ENCODE measurements at places on chromosomes 12 and 14. TPM values are rescaled to one million over a fixed set of nuclear protein-coding genes. Genes with fewer than 3 reads are reported as not detected.

BATF gene
- total RNA-seq, result 187 TPM

PRPH gene
- not detected for total RNA-seq

GPX2 gene
- not detected for total RNA-seq

CMA1 gene
- total RNA-seq, result 0.39 TPM

CYP27B1 gene
- 6.8 TPM for total RNA-seq

DIO3 gene
- total RNA-seq, result not detected

IPO4 gene
- 73.4 TPM for total RNA-seq

STON2 gene
- total RNA-seq, result 0.05 TPM

PAH gene
- not detected for total RNA-seq

CISTR gene
- total RNA-seq, result not detected

Data from activated CD4-positive, alpha-beta T cell treated with anti-CD3 and anti-CD28 coated beads for 36 hours (primary cell).